SK-N-DZ (cell line): ENCODE measurements at places on chromosomes 12 and 14.

GRCh38 chr12:28268608-28269229 lies 78.5 kb downstream of the CCDC91 start:
- no peak for DNase-seq

DNA sequence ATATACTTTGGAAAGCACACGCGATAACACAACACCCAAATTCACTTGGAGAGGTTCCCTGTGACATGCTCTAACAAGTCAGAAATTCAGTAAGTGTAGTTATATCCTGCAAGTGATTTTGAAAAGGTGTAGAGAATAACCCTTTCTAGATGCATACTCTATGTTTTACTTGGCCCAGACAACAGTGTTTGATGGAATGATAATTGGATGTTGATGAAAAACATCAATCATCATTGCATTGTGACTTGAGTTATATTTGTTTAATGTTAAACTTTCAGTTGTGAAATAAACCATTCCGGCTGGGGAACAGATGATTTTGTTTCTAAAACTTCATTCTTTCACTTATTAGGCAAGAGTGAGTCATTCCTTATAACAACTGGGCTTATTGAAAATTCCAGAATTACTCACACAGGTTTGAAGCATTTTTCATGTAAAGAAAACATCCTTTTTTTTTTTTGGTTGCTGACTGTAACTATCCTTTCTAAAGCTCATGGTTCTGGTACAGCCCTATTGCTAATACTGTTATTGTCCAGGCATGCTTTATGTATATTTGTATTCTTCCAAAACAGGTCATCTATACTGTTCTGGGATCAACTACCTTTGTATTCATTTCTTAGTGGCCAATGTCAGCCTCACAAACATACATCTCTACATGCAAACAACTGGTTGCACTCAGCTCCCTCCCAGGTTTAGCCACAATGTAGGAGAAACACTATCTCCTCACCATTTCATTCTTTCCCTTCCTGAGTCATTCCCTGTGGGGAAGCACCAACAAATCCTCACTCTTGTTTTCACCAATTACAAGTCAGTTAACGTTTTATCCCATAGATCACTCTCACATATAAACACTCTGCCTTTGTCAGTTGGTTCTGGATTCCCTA lies 121.2 kb upstream of the LRIG3 start:
- DNase-seq: no peak

DNA sequence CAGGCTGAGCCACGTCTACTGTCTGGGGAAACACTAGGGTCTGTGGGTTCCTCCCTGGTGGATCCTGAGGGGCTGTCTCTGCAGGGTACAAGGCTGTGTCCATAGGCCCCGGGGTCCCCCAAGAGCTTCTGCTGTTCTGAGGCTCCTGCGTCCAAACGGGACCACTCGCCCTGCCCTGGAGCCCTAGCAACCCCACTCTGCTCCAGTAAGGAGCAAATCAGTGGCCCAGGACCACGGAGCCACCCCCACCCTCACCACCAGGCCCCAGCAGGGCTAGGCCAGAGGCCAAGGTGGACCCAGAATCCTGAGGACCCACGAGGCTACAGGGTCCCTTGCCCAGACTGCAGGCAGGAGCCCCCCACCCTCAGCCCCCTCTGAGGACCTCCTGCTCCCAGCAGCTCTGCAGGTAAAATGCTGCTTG lies 75.1 kb upstream of the GALNT9 start:
- no peak for DNase-seq

GRCh38 chr12:110475426-110475825 lies 6.8 kb downstream of the FAM216A start:
- DNase-seq: no peak

DNA sequence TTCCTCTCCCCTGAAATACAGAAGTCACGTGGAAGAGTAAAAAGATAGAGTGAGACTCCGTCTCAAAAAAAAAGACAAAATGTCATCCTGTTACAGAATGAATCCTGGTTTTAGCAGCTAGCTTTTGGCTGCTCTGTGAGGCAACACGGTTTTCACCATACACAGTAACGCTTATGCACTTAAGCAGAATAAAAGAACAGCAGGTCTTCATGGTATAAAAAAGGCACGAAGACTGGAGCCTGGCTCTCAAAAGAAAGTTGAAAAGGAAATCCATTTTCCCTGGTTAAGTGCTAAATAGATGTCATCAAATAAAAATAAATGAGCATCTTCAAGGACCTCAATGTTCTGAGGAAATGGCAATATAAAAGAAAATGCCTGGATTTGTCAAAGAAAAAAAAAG lies 444.1 kb downstream of the IPO8 start:
- DNase-seq: no peak

DNA sequence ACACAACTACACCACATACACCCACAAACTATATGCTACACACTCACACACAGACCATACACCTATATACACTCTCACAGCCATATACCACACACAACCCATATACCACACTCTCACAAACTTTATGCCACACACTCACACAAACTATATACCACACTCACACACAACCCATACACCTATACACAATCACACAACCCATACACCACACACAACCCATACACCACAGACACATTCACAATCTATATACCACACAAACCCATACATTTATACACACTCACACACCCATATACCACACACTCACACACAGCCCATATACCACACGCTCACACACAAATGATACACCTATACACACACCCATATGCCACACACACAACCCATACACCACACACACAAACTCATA lies 163.3 kb downstream of the TMEM121 start:
- no peak for DNase-seq

- no peak for DNase-seq
Observed at GRCh38 chr14:42994051-42994736, 1387.5 kb downstream of the LRFN5 start.

- no peak for DNase-seq
Observed at GRCh38 chr12:6288235-6288634, 22.2 kb upstream of the PLEKHG6 start.

GRCh38 chr14:92040431-92041051 lies 682 bp upstream of the TRIP11 start:
- peak; percentile 15 for DNase-seq

- DNase-seq: no peak
Observed at GRCh38 chr12:31525496-31526157, 65.3 kb downstream of the DENND5B start.

GRCh38 chr14:23432946-23433345 lies 2.5 kb downstream of the MYH7 start:
- no peak for DNase-seq
